ENCODE measurements at places on chromosomes 6 and 20.
A peak's percentile ranks its signal among the peaks of the same experiment; 100 is the strongest.

DNA sequence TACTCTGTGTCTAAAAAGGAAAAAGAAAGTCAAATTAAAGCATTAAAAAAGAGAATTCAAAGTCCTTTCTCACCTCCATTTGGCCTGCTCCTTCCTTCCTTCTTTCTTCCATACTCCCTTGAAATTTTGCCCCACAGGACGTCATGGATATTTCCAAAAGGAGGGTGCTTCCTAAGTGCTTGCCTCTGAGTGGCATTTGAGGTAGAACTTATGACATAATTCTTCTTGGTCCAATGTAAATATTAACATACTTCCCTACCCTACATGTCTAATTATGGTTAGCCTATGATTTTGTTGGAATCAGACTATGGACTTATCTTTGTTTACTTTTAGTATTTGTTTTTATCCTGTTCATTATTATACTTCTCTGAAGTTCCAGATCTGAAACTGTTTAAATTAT lies 132.3 kb downstream of the PFDN4 start:
- no peak for DNase-seq

DNA sequence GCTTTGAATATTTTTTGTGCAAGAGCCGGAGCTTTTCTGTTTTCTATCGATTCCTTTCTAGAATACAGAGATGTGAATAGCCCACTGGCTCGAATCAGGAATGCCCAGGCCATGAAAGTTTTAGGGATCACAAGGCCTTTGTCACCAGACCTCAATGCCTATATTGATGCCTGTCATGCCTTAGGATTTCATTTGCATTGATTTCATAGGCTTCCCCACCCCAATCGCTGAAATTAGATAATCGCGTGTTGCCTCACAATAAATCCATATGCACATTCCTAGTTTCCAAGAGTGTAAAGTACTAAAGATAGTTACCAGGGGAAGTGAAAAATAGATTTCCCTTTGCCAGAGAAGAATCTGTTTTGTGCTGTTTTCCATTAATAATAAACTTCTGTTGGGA lies 150.8 kb downstream of the SASH1 start:
- no peak for DNase-seq

GRCh38 chr20:17943343-17943742 lies 25.3 kb downstream of the SNX5 start:
- DNase-seq: no peak

DNA sequence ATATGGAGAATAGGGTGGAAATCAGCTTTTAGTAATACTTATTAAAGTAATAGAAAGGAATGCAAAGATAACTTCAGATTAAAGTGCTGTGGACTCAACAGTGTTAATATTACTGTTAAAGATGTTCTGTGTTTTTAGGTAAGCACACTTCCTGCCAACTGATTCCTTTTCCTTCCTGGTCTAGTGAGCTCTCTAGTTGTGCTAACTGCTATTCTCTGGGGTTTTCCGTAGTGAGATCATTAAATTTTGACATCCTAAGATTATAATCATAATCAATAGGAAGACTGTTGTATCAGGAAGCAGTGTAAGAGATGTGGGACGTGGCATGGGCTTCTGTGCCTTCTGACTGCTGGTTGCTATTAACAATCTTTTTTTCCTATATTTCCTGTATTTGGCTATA lies 1.2 kb upstream of the TMEM217 start:
- DNase-seq: no peak

DNA sequence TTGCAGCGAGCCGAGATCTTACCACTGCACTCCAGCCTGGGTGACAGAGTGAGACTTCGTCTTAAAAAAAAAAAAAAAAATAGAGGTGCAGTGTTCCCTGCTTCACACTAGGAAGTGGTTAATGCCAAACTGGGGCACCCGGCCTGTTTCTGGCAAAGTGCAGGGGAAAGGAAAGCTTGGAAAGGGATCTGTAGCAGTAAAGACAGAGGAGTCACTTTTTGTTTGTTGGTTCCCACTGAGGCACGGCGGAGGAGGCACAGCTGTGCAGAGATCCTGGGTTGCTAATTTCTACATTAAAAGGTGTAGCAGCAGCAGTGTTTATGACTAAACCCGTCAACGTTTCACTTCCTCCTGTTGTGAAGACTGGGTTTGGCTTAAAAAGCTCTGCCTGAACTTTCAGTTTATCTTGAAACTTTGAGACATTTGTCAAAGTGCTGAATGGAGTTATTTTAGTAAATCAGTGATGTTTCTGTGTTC lies 125.6 kb downstream of the CARMIL1 start:
- DNase-seq: no peak

GRCh38 chr6:27157459-27158315 lies 89.8 kb upstream of the PRSS16 start:
- peak; percentile 76 for DNase-seq

DNA sequence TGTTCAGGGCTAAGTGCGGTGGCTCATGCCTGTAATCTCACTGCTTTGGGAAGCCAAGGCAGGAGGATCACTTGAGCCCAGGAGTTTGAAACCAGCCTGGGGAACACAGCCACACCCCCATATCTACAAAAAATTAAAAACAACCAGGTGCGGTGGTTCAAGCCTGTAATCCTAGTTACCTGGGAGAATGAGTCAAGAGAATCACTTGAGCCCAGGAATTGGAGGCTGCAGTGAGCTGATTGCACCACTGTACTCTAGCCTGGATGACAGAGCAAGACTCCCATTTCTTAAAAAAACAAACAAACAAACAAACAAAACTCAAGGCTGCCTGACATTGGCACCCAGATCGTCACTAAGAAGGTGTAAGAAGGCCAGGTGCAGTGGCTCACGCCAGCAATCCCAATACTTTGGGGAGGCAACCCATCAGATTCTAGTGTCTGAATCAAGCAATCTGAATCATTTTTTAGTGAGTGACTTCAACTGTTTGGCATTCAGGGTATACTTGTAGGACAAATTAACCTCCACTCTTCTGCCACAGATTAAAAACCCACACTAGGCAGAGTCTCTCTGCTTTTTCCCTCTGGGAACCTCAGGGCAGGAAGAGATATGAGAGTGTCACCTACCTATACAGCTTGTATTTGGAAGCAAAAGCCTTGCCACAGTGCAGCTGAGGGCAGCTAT lies 6.1 kb downstream of the PLAGL2 start:
- no peak for DNase-seq

- peak; percentile 56 for DNase-seq
These were observed 12.0 kb downstream of the CD83 start for GRCh38 chr6:14129575-14129974.

DNA sequence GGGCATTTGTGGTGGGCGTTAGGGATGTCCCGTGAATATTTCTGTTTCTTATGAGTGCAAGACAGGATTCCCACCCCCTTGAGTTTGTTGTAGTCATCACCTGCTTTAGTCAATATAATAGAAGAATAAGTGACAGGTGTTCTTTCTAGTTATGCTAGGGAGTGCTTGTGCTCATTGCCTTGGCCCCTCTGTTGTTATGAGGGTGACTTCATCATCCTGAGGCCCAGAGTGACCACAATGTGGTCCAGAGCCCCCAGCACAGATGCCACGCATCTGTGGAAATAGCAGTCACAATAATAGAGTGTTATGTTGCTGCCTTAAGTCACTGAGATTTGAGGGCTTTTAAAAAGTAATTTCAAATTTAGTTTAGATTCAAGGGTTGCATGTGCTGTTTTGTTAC lies 42.4 kb downstream of the GGTLC1 start:
- no peak for DNase-seq

Measured in HFF-Myc (cell line).